Bone marrow (tissue), 2 donors: ENCODE measurements at places on chromosomes 11 and 22.

- DNase-seq: no peak
Observed at GRCh38 chr22:45423524-45423923, 10.0 kb downstream of the RIBC2 start.

DNA sequence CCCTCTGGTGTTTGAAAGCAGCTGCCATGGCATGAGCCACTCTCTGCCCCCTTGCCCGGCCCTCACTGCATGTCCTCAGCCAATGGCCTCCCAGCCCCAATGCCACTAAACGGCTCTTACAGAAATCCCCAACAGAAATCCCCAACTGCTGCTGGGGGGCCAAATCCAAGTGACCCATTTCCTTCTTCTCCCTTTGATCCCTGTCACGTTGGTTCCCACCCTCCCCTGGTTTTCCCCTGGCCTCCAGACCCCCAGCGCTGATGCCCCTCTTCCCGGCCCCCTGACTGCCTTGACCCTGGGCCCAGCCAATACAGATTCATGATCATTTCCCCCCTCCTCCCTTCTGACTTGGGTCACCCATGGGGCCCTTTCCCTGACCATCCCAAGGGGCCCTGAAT is 30.9 kb downstream of the IGLL1 start:
- no peak for DNase-seq

DNA sequence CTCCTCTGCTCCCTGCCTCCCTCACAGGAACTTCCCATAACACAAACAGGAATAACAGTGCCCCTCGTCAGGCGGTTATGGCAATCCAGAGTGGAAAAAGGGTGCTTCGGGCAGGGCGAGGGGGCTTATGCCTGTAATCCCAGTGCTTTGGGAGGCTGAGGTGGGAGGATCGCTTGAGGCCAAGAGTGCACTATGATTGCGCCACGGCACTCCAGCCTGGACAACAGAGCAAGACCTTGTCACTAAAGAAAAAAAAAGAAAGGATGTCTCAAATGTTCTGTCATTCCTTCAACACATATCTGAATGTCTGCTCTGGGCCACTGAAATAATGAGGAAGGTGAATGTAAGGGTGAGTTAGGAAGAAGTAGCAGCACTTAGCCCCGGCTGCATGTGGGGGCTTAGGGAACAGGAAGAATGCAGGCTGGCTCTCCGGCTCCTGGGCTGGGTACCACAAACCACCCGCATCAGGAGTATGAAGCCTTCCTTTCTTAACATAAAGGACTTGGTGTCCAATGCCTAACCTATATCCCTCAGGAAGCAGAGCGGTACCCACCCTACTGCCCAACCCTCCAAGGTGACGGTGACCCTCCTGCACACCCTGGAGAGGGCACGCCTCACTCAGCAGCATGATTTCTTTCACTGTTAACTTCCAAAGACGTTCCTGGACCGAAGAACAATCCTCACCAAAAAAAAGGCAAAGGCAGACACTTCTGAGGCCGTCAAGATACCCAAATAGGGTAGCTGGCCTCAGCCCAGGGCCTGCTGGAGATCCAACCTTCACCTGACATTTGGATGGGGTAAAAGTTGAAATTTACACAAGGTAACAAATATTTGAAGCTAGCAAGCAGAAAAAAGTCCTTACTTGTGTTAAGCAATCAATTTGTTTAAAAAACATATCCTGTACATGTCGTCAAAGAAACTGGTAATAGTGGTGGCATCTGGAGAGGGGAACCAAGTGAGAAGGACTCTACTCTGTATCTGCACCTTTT is 3.8 kb downstream of the CPT1A start:
- no peak for DNase-seq

DNA sequence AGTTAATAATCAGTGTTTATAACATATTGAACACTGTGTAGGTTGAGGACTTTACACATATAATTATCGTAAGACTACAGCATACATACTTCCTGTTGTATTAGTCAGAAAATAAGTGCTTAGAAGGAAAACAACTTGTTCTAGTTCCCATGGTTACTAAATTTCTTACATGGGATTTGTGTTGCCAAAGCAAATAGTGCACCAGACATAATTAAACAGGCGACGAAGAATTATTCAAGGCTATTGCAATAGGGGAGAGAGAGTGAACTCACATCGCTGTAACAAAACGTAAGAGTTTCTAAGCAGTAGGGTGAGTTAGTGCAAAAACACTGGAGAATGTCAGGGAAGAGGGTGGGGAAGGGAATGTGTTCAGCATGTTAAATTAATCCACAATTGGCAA is 347.8 kb downstream of the CNTN5 start:
- DNase-seq: no peak

DNA sequence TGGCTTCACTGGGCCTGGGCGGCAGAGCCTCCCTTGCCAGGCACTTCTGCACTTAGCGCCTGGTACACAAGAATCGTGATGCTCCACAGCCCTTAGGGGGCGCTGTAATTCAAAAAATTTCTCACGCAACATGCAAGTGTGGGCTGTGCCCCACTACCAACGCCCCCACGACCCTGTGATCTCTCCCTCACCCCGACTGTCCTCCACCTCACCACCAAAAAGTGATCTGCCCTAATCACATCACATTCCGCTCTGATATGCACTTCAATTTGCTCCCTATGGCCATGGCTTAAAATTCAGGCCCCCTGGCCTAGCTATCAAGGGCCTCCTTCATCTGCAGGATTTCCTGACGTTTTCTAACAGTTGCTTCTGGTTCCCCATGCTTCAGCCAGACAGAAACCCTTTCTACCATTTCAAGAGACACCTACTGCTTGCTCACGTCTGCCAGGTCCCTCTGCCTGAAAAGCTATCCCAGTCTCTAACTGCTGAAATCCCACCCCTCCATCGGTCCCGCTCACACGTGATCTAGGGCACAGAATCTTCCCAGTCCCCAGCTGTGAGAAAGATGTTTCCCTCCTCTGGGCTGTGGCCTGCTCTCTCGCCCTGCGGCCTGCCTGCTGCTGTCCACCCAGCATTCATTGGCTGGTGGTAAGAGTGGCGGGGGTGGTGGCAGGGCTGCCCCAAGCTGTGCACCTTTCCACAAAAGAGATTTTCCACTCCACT is 27.9 kb upstream of the LRRC32 start:
- no peak for DNase-seq

DNA sequence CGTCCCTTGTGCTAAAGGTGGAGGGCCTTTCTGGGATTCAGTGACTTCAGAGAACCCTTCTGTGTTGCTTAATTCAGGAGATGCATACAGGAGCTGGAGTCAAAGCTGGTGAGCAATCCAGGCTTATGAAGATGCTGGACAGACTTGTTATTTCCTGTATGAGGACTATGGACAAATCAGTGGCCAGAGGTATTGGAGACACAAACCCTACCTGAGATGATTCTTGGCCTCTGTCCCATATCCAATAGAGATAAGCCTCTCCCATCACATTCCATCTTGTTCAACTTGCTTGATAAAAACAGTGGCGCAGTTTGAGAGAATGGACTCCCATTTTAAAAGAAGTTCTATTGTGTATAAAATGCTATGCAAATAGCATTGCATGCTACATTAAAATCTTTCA is at the start of gene MRGPRX1:
Gene MRGPRX1 (minus strand): TSS at position 101 of the 400 bp plus-strand sequence. CDS start 4,630 bp downstream, outside the sequence.
- no peak for DNase-seq

DNA sequence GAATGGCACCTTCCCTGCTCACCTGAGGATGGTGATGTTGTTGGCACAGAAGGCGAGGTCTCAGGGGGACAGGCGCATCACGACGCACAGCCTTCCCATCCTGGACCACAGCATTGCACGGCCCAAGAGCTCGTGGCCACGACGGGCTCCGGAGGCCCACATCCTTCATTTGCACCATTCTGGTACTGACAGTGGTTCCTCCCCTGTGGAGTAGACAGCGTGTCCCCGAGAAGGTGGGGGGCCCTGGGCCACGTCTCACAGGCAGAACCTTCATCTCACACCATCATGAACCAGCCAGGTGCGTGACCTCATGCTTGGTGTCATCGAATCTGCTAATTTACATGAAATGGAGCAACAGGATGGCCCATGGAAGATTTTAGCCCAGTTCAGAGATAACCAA is 180.0 kb downstream of the CTTN start:
- DNase-seq: no peak

DNA sequence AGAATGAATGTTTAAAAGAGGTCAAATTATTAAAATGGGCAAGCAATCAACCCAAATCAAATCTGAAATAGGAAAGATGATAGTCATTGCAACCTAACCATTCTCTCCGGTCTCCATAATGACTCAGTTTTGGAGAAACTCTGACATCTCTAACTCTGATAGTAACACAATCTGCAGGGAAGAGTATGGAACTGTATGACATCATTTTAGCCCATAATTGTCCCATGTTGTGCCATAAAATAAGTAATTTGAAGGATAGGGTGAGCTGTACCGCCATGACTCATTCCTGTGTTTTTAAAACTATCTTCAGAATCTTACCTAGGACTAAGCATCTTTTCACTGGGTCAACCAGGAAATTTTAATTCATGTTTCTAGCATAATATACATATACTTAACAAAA is 350.8 kb downstream of the DLG2 start:
- no peak for DNase-seq

DNA sequence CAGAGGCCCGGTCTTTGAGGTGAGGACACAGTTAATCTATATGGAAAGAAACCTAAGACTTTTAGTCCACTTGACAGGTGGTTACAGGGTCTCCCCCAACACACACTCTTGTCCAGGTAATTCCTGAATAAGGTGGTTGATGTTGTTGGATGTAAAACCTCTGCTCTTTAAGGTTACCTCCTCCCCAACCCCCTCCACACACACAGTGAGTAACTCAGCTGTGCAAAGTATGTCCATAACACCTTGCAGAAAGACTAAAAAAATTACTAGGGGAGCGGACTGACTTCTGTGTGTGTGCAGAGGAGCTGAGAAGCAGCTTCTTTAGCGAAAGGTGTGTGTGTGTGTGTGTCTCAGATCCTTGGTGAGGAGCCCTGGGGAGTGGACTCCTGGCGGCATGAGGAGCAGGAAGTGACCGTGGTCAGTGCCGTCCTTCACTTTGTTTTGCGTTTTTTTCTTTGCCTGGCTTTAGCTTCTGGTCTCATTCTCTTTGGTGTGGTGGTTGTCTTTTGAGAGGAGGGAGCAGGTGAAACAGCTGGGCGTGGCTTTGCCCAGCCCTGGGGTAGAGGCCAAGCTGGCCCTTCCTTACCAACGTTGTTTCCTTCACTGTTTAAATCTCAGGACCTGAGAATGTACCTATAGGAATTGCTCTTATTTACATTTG is 1.7 kb downstream of the ZBED4 start:
- DNase-seq: no peak

DNA sequence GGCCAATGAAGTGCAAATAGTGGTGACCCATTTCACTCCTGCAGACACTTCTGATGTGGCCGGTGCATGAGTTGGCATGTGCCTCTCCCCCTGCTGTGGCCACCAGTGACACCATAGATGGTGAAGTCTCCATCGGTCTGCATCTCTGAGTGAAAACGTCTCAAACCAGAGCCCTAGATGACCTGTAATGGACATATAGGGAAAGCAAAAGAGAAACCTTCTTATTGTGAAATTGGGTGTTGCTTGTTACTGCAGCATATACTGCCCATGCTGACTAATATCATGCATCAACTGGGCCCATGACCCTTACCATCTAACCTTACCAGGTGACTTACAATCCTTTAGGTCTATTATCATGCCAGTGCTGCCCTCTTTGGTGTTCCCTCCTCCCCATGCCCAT is 11.7 kb upstream of the VPS37C start:
- DNase-seq: no peak

GRCh38 chr22:45318558-45319323 is 9.0 kb downstream of the FAM118A start:
- DNase-seq: no peak

GRCh38 chr11:32032478-32032877 is 58.4 kb upstream of the RCN1 start:
- DNase-seq: no peak

DNA sequence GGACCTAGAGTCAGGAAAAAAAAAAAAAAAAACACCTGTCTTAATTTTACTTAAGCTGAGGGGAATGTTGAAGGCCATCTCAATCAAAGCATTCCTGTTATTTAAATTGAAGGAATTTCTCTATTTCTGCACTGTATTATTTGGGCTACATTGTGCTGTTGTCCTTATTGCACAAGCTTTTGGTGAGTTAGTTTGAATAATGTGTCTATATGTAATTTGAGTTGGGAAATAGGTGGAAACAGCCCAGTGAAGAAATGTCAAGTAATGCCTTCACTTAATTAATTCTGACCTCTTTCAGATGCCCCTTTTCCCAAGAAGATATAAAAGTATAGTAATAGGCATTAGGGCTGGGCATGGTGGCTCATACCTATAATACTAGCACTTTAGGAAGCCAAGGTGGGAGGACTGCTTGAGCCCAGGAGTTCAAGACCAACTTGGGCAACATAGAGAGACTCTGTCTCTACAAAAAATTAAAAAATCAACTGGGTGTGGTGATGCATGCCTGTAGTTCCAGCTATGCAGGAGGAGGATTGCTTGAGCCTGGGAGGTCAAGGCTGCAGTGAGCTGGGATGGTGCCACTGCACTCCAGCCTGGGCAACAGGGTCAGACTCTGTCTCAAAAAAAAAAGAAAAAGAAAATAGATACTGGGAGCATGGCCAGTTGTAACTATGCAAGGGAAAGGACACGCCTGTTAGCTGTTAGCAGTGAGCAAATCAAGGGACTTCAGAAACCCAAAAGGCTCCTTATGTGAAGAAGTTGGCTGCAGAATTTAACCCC is 34.9 kb downstream of the OR10A6 start:
- no peak for DNase-seq

DNA sequence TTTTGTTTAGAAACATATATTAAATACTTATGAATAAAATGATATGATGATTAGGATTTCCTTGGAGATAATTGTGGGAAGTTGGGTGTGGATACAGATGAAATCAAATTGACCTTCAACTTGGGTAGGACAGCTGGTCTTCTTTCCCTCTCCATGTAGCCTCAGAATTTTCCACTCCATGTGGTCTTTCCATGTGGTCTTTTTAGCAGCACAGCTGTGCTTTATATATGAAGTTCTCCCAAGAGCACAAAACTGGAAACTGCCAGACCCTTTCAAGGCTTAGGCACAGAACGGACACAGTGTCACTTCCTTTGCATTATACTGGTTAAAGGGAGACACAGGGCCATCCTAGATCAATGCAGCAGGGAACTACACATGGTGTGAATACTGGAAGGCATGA is 28.6 kb downstream of the FAM76B start:
- no peak for DNase-seq

DNA sequence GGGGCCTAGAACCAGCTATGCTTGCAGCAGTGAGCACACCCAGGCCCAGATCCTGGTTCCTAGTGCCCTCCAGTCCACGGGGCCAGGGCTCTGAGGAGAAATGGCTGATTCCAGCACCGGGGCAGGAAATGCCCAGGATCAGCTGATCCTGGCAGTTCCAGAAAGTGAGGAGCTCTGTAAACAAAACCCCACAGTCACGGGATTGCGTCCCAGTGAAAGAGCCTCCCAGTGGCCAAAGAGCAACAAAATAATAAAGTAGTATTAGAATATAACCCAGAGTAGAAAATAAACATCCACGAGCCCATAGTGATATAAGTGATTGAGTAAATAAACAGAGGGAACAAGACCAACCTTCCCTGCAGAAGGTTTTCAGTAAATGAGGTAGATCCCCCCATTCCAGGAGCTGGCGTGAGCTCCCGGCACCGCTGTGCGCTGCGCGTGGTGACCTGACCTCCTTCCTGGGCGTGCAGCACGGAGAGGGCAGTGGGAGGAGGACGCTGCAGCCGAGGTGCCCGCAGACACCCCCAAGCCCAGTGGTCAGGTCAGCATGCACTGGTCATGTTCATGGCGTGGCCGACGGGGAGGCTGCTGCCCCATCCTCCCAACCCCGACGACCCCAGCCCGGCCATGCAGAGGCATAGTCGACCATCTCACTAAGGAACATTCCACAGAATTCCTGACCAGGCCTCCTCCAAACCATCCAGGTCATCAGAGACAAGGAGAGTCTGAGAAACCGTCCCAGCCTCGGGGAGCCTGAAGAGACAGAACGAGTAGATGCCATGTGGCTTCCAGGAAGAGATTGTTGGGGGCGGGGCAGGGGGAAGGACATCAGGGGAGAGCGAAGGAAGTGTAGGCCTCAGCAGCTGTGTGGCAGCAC is 19.8 kb downstream of the PTDSS2 start:
- no peak for DNase-seq
